Lower lobe of right lung (tissue), 2 donors: ENCODE measurements at places on chromosomes 16 and 17. TPM values are rescaled to one million over a fixed set of nuclear protein-coding genes. Genes with fewer than 3 reads are reported as not detected.

GRCh38 chr17:78556812-78557211 is 20.4 kb downstream of the DNAH17 start:
- no peak for DNase-seq

Gene RCVRN
- total RNA-seq = not detected

- DNase-seq = peak; percentile 3
Observed at GRCh38 chr16:67294938-67295361, 15.6 kb downstream of the PLEKHG4 start.

DNA sequence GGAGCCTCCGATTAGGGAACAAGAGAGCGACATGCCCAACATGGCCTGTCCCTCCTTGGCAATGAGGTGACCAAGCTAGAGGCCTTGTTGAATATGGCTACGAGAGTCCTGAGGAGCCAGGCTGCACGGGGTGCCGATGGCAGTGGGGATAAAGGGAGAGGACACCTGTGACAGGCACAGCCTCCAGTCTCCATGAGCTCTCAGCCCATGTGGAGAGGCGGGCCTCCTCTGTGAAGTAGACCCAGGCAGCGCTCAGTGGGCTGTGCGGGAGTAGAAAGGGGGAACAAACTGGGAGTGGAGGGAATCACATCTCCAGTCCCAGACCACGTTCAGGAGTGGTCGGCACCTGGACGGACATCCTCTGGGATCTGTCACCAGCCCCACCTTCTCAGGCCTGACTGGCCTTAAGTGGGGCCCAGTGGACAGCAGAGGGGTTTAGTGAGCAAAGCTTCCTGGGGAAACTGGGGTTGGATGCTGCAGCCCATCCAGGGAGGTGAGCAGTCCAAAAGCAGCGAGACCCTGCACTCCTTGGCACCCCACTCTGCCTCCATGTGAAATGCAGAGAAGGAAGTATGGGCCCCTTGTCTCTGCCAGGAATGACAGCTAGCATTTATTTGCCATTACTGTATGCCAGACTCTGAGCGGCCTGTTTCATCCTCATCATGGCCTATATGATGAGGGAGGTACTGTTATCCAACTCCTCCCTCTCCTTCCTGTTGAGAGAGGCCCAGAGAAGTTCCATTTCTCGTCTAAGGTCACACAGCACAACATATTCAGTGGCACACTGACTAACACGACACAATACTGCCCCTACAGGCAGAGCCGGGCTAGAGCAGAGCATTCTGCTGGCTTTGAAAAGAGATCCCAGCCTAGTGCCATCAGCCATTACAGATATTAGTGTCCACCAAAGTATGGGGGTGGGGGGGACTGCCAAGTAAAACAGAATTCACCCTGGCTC is 4.5 kb upstream of the TMEM92 start:
- DNase-seq = peak; percentile 80

GRCh38 chr16:19363740-19364139 is 53.9 kb upstream of the TMC5 start:
- DNase-seq = no peak

GRCh38 chr17:34750004-34750403 is 170.6 kb downstream of the TMEM132E start:
- DNase-seq = no peak

Gene TSC2
- total RNA-seq = 123 TPM

DNA sequence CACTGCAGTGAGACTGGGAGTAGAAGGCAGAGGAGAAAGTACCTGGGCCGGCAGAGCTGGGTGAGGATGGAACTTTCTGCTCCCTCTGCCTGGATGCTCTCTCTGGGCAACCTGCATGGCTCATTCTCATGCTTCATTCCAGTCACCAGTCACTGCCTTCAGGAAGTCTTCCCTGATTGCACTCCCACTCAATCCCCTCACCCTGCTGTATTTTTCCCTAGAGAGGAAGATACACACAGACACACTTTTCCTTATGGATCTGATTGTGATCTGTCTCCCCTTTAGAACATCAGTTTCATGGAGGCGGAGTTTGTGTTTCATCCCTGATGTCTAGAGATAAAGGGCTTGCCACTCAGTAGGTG is 44.9 kb downstream of the MEAK7 start:
- no peak for DNase-seq

Gene CHST5
- 0.62 TPM for total RNA-seq

Gene PRCD
- total RNA-seq = 8.2 TPM

DNA sequence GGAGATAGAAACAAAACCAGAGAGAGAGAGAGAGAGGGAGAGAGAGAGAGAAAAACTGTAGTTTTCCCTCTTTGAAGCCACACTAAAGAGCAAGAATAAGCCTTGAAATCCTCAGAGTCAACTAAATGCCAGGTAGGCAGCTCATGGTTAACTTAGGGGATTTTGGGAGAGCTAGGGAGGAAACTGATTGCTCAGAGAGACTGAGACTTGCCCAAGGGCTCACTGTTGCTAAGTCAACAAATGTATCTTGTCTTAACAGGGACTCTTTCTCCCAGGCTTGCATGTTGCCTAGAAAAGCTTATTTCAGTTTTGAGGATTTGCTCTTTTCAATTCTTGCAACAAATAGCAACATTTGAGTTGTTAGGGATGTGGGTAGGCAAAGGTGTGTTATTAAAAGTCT is 4.5 kb upstream of the SLC5A11 start:
- DNase-seq = no peak

- no peak for DNase-seq
Observed at GRCh38 chr16:50024207-50024606, 818 bp upstream of the CNEP1R1 start.

Gene SPN
- 109 TPM for total RNA-seq

DNA sequence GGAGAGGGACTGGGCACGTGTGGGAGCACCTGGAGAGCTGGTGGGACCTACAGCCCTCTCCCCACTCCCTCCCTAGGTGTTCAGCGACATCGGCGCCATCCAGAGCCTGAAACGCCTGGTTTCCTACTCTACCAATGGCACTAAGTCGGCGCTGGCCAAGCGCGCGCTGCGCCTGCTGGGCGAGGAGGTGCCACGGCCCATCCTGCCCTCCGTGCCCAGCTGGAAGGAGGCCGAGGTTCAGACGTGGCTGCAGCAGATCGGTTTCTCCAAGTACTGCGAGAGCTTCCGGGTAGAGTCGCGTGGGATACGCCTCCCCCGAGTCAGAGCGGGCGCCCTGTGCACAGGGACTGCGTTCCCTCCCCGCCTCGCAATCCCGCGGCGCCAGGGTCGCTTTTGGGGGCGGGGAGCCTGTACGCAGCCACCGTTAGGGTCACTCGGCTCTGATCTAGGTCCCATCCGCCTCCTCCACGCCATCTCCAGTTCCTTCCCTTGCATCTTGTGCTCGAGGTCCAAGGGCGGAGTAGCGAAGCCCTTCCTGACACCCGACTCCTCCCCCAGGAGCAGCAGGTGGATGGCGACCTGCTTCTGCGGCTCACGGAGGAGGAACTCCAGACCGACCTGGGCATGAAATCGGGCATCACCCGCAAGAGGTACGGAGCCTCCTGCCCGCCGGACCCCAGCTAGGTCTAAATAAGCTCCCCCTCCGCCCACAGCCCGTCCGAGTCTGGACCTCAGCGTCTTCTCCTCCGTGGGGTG is 13.0 kb downstream of the SARM1 start:
- peak; percentile 88 for DNase-seq
